AG09319 (cell line): ENCODE measurements at places on chromosomes 11 and 22.

- no peak for DNase-seq
These were observed 100.8 kb downstream of the TRAF6 start for GRCh38 chr11:36409152-36409816.

DNA sequence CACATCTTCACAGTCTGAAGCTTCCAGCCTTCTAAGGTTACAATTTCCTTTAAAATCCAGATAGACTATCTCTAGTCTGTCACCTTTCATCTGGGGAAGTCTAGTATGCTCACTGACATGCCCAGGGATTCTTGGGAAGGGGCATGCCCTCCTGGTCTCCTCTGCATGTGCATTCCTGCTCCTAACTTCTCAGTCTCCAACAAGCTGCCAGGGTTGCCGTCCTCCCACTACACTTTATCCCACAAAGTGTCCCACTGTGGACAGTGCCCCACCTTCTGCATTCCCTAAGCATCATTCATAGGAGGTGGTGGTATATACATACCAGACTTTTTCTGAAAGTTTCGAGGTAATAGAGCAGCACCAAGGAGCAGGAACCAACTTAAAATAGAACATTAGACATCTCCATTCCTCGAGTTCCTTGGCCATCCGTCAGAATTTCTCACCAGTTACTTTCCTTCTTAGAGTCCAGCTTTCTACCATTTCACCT is 28.7 kb downstream of the EIF3F start:
- DNase-seq: no peak

DNA sequence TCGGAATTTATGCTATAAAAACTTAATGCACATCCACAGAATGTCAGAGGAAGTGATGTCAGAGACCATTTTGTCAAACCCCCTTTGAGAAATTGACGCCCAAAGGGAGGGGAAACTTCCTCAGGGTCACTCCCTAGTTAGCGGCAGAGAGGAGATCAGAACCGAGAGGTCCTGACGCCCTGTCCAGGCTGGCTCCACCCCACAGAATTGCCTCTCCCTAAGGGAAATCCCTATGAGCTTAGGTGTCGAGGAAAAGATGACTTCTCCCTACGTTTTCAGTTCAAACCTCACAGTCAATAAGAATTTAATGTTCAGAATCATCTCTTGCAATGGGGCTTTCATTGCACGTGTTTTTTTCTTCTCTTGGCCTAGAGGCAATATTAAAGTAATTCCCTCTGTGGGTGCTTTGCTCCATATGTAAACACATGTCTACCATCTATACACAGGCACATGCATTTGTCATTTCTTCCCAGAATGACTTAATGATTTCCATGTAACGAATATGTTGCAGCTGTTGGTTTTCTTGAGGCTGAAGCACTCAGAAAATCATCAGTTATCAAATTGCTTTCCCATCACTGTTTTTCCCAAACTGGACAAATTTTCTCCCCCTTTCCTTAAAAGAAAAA is 148.7 kb upstream of the TIMP3 start:
- no peak for DNase-seq

DNA sequence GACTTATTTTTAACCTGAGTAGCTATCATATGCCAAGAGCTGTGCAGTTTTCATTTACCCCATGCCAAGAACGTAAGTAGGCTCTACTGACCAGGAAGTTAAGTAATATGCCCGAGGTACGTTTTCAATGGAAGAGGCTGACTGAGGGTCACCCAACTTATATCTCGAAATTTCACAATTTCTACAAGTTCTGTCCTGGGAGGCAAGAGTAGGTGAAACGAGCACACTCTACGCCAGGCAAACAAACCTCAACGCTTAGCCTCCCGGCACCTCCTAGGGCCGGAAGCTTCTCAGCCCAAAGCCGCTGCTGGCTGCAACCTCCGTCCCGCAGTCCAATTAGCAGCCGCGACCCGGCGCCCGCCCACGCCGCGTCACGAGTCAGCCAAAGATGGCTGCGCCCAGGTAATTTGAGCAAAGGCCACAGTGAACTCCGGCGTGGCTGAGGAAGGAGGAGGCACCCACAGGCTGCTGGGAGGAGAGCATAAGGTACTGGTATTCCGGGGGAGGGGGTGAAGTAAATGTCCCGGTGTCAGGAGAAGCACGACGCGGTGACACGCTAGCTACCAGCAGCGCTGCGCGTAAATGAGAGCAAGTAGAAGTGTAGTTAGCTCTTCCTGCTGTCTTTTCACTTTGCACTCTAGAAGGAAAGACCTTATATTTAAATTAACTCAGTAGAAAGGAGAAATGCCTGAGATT is at the start of gene TMEM126A:
Gene TMEM126A, plus strand, starts transcription at position 364 of the 696 bp plus-strand sequence. CDS start 2,289 bp downstream, outside the sequence.
- DNase-seq: no peak

GRCh38 chr11:90500922-90501568 is 278.2 kb upstream of the CHORDC1 start:
- no peak for DNase-seq

GRCh38 chr11:68379206-68379605 is 66.8 kb downstream of the LRP5 start:
- no peak for DNase-seq

DNA sequence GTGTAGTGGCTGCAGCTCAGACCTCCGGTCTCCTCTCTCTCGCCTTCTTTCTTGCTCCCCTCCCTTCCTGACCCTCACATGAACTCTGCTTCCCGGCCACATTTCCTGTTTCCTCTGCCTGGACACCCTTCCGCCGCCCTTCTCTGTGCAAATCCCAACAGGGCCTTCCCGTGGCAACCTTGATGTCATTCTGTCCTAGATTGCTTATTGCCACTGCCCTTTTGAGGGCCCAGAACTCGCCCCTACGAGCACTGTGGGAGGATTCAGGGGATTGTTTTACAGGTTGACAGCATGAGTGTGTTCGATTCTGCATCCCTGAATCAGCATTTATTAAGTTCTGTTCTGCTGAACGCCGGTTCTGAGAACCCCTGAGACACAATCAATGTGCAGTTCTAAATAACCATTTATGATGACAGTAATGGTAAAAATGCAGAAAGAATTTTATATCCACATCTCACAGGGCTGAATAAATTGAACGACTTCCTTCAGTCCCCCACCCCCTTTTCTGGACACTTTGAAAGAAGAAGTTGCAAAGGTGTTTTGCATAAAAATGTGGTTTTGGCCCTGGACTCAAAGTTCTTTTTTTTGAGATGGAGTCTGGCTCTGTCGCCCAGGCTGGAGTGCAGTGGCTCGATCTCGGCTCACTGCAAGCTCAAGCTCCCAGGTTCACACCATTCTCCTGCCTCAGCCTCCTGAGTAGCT is 6.4 kb downstream of the BATF2 start:
- no peak for DNase-seq

GRCh38 chr11:6757373-6757967 is 14.3 kb downstream of the OR2AG2 start:
- no peak for DNase-seq

DNA sequence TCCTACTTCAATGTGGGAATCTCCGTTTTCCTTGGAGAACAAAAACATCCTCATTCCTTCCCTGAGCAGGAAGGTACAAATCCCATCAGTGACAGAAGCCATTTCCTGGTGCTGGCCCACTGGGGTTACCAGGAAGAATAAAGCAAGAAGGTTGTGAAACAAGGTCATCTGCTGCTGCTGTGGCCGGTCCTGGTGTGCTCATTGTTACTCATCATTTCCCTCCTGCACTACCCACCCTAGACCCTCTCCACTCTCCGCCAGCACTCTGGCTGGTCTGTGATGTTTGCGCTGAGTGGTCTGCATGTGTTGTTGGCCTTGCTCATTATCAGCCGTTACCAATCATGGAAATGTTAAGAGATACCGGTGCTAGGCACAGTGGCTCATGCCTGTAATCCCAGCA is 37.0 kb downstream of the OSBP2 start:
- DNase-seq: no peak

- DNase-seq: no peak
These were observed 18.3 kb upstream of the YWHAH start for GRCh38 chr22:31926024-31926423.

DNA sequence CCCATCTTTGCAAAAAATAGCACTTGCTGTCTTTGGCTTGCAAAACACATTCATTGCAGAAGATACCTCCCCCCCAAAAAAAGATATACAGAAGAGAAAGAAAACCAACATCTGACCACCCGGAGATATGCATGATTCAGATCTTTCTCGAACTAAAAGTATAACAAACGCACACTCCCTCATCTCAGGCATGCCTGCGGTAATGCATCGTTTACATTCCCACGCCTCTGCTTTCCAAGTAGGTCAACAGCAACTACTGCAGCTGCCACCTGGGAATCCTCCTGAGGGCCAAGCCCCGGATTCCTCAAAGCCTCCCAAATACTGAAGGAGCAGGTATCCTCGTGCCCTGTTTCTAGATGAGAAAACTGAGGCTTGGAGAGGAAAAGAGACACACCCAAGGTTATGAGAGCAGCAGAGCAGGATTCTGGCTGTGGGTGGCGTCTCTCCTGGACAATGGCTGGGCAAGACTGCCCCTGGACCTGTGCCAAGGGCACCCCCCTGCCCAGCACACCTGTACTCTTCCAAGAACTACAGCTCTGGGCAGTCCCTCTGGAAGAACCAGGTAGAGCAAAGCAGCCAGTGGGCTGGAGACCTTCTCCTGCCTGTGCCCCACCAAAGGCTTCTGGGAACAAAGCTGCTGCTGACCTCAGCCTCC is 38.1 kb downstream of the NUP50 start:
- peak; percentile 57 for DNase-seq

DNA sequence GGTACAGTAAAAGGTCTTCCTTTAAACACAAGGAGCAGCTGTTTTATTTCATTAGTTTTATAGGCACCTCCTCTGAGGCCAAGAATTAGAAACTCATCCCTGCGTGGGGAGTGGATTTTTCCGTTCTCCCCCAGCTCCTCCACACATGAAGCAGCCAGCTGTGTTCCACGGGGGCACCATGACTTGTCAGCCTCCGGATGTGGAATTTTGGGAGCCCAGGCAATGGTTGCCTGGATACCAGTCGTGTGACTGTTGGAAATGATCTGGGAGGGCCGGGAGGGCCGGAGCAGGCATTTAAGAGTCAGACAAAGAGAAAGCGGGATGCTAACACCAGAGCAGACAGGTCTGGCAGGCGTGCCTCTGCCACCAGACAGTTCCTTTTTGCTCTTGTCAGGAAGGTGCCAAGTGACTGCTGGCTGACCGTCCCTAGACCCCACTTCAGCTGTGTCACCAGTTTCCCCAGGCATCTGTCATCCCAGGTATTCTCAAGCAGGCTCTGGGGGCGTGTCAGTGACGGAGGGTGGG is 15.9 kb upstream of the CDC42EP2 start:
- no peak for DNase-seq

DNA sequence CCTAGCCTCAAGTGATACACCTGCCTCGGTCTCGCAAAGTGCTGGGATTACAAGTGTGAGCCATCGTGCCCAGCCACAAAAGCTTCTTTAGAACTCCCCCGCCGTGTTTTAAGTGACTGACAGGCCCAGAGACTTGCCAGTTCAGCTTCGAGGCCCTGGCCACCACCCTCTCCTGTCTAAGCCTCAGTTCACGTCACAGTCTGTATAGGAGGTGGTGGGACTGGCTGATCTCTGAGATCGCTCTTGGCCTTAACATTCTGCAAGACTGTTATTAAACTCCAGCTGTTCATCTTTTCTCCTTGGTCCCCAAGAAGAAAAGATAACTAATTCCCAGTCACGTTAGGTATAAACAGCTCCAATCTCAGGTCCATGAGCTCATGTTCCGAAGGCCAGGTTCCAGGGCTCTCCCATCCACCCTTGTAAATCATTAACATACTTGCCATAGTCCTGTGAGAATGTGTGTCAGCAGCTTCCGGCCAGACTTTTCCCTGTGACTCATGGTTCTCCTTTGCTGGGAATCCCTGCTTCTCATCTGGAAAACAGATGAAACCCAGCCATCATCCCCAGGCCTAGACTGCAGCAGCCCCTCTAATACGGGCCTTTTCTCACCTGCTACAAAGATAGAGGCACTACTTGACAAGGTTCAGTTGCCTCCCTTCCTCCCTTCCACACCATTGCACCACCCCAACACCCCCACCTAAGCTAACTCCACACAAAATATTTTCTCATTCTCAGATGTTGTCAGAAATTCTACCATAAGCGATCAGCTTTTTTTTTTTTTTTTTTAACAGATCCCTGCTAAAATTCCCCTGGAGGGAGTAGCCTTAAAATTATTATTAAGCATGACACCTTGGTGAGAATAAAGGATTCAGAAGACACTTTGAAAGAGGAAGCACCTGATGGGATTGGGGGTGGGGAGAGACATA is 5.6 kb upstream of the KIAA0930 start:
- peak; percentile 84 for DNase-seq

DNA sequence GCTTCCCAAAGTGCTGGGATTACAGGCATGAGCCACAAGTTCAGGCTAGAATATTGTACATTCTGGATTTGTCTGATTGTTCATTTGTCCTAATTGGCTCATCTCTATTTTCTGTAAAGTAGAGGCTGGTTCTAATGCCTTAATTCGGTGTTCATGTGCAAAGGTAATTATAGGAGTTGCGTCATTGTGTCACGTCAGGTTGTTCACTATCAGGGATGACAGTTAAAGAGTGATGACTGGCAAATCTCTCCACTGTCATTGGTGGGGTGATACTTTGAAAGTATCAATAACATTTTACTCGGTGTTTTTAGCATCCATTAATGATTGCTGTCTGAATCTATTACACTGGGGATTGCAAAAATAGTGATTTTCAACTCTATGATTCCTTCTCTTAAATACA is 103.5 kb downstream of the HIPK3 start:
- DNase-seq: no peak

- DNase-seq: no peak
These were observed 1354.4 kb downstream of the LRRC4C start for GRCh38 chr11:40104941-40105550.

DNA sequence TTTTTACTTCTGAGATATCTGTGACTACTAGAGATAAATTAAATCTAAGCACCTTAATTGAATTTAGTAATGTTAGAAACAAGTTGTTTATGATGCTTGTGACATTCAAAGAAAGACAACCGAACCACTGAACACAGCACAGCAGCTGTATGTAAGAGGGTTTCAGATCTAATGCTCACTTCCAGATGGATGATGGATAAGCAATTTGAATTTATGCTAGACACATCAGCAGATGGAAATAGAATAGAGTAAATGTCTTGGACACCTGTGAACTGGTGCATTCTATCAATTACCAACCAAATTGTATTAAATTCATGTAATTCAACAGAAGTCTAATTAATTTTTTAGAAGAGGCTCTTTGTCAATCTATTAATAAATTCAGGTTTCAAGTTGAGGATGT is 306.3 kb downstream of the CNTN5 start:
- DNase-seq: no peak

DNA sequence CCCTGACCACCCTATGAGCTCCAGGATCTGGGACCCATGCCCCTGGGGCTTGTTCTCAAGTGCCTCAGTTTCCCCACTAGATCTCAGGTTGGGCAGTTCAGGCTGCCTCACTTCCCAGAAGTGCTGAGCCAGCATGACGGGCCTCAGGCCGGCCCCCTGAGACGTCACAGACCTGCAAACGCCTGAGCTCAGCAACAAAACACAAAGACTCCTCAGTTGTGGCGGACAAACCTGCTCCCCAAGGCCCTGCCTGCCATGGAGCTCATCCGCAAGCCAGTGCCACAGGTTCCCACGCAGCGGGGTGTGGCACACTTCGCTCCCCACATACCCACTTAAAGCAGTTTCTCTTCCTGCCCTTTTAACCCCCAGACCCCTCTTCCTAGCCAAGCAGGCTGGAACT is 45.2 kb downstream of the NECTIN1 start:
- DNase-seq: no peak
